NCI-H1105 (cell line): ENCODE measurements at places on chromosomes 6 and 20.
A peak's percentile ranks its signal among the peaks of the same experiment; 100 is the strongest.

GRCh38 chr20:6756693-6757595, 10.5 kb upstream of the BMP2 start:
- DNase-seq, result peak; percentile 22

GRCh38 chr6:107154131-107154800, 39.0 kb upstream of the BEND3 start:
- peak; percentile 85 for DNase-seq

GRCh38 chr6:39365281-39366074, 43.0 kb upstream of the KCNK16 start:
- no peak for DNase-seq

DNA sequence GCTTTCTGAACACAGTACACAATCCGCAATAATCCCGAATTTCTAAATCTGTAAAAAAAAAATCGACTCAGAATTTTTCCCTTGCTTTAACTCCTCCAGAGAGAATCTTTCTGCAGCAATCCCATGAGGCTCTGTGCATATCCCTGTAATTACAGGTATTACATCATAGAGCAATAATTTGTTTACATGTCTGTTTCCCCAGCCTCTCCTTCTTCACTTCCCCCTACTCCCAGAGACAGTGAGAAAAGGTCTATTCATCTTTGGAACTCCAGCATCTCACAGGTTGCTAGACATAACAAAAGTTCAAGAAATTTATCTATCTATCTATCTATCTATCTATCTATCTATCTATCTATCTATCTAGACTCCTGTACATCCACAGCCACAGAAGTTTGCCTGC, 26.0 kb downstream of the KLHL31 start:
- DNase-seq, result no peak

DNA sequence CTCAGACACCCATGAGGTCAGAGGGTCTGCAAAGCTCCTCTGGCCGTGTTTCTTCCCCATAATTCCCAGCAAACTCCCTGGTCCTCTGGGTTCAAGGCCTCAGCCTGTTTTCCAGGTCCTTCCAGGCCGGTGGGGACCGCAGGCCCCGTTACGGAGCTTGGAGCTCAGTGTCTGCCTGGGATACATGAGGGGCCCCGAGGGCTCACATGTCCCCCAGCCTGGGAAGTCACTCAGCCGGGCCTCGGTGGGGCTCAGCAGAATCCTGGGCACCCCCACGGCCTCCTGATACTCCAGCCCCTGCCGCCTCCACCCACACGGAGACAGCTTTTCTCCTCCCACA, 3.4 kb upstream of the SULF2 start:
- no peak for DNase-seq

DNA sequence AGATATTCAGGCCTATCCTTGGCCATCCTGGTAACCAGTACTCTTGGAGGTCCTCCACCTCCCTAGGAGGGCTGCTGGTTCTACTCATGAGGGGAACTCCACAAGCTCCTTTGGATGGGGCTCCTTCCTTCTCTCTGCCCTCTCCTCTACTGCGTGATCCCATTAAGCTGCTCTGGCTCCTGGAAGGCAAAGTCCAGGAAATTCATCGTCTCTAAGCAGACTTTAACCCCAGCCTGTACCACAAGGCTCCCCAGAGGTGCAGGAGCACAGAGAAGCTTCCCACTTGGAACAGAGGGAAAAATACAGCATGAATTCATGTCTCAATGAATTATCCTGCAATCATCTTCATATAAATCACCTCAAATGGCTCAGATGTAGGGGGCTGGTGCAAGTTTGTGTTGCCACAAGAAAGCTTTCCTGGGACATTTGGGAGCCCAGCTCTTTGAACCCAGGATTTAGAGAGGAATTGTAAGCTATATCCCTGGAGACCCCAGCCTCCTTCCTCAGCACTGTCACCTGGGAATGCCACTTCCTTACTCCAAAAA, 355.4 kb downstream of the CDC5L start:
- no peak for DNase-seq

- DNase-seq, result no peak
These were observed 63.2 kb downstream of the SEL1L2 start for GRCh38 chr20:13927171-13927570.

DNA sequence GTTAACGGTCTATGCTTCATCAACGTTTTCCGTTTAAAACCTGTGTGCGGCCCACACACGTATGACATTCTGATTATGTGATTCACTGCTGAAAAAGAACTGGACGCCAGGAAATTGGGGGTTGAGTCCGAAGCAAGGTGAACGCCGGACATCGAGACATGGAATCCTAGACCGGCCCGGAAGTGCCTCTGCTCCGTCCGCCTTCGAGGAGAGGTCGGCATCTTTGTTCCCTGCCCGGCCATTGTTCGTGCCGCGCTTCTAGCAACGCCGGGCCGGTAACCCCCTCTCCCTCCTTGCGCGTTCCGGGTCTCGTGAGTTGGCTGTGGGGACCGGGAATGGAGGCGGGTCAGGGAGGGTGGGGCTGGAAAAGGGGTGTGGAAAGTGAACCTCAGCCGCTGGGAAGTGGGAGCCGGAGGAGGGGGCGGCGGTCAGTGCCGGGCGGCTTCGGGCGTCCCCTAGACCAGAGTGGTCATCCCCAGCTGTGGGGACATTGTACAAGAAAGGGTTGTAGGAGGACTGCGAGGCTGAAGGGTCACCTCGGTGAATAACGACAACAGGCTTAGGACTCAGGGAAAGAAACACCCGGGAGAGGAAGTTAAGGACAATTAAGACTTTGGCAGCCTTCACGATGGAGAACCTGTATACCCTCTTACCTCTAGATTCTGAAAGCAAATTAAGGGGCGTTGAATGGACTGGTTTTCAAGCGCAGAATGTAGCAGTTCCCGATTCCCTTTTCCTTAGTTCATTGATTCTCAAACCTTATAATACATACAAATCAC, at the start of gene ZSCAN9:
TSS of gene ZSCAN9 (plus strand) at position 220 of the 779 bp plus-strand sequence. CDS start 1,810 bp downstream, outside the sequence.
- DNase-seq, result peak; percentile 92

- DNase-seq, result no peak
These were observed 72.4 kb downstream of the HFE start for GRCh38 chr6:26159357-26160273.

DNA sequence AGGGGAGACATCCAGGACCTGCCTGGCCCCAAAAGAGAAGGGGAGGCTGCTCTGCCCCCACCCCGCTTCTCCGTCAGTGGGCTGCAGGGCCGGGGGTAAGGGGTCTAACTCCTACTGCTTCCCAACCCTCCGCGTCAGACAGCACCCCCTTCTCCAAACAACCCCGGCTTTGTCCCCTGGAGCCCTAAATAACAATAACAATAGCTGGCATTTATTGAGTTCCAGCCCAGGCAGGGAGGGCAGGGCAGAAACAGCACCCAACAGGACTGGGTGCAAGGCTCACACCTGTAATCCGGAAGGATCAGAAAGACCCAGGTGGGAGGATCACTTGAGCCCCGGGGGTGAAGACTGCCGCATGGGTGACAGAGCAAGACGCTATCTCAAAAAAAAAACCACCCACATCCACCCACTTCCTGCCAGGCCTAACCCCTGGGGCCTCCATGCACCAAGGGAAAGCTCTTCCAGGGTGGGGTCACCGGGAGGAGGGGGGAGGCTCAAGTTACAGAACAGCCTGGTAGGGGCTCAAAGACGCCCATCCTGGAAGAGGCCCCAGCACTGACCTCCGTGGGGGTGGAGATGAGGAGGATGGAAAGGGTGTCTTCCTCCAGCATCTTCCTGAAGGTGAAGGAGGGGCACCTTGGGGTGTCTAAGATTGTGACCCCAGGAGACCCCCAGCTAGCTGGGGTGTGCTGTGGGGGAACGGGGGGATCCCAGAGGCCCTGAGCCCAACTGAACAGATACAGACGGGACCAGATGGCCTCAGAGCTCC, 1.3 kb upstream of the FNDC11 start:
- no peak for DNase-seq

DNA sequence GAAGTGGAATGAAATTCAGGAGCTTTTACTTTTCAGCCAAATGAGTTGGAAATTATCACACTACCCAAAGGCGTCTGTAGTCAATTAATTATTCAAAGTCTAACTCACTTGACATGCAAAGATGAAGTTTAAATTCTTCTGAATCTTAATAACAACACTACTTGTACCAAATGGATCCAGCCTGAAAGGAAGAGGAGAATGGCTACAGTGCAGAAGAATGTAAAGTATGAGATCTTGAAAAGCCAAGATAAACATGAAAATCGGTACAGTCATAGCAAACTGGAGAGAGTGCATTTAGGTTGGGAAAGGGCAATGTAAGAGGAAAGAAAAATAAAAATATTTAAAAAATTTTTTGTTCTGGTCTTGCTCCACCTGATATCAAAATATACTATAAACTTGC, 195.5 kb downstream of the SIM1 start:
- no peak for DNase-seq

- DNase-seq, result no peak
These were observed 119.9 kb upstream of the PREP start for GRCh38 chr6:105522626-105523322.

DNA sequence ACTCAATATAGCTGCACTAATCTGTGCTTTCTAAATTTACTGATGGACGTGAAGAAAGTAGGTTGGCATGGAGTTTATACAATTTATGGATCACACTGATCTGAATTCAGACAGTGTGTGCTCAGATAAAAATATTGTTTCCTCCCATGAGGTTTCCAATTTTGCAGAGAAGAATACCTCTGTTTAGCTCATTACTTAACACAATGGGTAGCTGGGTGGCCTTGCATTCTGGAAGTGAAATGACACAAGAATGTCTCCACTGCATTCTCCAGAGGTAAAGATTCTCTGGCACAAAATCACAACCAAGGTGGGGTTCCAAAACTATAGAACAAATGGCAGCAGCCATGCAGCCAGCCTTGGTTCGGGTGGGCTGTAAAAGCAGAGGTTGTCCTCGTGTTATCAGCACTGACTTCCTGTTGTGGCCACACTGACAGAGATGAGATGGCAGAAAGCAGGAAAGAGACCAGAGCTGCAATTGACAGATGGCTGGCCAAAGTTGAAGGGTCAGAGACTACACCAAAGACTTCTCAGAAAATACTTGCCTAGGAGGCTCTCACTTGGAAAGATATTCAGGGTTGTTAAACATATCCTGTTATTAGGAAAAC, 50.2 kb downstream of the HDAC2 start:
- DNase-seq, result no peak

GRCh38 chr6:44438827-44439226, 51.3 kb downstream of the CDC5L start:
- no peak for DNase-seq

GRCh38 chr6:123462152-123462551, 174.6 kb downstream of the TRDN start:
- no peak for DNase-seq

- DNase-seq, result no peak
These were observed 169.9 kb upstream of the HDDC2 start for GRCh38 chr6:125471667-125472066.

GRCh38 chr6:33347816-33348215, 30.3 kb upstream of the ZBTB22 start:
- DNase-seq, result no peak

DNA sequence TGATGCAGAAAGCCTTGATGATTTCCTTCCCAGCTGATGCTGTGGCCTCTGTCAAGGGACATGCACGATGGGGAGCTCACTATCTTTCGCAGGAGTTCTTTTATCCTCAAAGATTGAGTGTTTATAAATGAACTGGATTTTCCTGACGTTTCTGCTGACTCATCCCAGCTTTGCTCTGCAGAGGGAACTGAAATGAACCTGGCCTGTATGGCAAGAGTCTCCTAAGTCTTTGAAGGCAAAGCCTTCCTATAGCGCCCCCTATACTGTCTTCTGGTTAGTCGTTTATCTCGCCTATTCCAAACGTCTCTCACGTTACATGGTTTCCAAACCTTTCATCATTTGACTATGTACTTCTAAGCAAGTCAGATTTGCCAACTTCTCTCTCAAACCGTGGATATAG, 565.3 kb downstream of the KIF16B start:
- no peak for DNase-seq

DNA sequence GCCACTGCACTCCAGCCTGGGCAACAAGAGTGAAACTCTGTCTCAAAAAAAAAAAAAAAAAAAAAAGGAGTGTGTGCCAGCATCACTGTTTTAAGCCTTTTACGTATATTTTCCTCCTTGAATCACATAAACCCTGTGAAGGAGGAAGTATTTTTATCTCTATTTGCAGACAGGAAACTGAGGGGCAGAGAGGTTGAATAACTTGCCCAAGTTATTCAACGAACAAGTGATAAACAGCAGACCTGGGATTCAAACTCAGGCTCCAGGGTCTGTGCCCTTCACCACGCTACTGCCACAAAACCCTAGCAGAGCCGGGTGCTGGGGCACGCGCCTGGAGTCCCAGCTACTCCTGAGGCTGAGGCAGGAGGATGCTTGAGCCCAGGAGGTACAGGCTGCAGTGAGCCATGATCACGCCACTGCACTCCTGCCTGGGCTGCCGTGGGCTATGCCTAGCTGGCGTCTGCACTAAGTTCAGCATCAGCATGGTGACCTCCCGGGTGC, 9.4 kb upstream of the AVP start:
- no peak for DNase-seq

- no peak for DNase-seq
These were observed 35.9 kb downstream of the PPARD start for GRCh38 chr6:35378261-35378660.

DNA sequence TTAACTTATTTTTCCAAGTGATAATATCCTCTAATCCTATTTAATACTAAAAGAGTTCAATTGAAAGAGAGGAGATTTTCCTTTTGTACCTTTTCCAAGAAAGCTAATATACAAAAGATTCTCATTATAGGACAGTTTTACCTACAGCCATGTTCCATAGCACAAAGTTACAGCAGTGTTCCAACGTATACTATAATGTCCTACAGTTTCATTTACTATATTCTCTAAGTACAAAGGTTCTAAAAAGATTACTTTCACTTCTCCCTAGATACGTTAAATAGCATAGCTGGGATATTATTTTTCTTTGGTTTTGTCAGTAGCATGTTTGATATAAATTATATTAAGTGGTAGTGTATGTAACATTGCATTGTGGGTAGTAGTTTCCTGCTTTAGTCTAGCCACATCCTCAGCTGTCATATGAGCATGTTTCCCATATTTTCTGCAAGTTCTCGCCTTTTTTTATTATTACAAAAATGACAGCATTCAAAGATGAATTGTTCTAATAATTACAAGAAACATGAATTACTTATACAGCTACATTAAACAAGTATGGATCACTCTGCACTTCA, 4.4 kb upstream of the RUNX2 start:
- no peak for DNase-seq

- no peak for DNase-seq
These were observed 189.3 kb upstream of the ARG1 start for GRCh38 chr6:131383421-131384411.

GRCh38 chr20:36823121-36823520, 49.6 kb upstream of the DSN1 start:
- DNase-seq, result no peak

- no peak for DNase-seq
These were observed 6.1 kb upstream of the POU3F2 start for GRCh38 chr6:98828211-98828788.

DNA sequence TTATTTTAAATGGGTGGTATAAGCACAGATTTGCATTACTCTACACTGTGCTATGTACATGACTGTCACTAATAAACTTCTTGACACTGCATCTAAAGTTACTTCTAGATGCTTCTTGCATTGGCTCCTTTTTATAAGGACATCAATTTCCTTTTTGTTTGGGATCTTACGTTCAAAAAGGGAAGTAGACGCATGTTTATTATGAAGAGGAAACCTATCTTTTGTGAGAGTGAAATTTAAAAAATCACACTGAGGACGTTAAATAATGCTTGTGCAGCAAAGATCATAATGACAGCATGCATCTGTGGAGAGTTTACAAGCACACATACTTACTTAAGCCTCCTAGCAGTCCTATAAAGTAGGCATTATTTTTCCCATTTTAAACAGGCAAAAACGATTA, 479.5 kb downstream of the CD83 start:
- DNase-seq, result no peak
